ENCODE measurements at places on chromosomes 11 and 22.

DNA sequence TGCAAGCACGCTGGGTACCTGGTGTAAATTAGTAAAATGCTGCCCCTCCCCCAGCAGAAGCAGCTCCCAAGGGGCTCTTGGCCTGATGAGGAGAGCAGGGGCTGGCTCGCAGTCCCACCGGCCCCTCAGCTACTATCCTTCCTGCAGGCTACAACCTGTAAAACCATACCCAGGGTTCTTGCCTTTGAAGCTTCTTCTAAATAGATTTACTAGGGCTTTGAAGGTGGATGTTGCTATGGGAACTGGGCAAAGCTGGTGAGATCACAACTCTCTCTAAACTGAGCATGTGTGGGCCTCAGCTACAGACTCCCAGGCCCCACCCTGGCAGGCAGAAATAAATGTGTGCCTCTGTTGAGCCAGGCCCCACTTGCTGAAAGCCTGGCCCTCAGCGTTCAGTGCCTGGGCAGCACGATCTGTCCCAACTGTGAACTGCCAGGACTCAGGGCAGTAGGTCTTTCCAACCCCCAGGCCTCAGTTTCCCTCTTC is 18.5 kb downstream of the CD5 start:
- peak; percentile 35 for DNase-seq

DNA sequence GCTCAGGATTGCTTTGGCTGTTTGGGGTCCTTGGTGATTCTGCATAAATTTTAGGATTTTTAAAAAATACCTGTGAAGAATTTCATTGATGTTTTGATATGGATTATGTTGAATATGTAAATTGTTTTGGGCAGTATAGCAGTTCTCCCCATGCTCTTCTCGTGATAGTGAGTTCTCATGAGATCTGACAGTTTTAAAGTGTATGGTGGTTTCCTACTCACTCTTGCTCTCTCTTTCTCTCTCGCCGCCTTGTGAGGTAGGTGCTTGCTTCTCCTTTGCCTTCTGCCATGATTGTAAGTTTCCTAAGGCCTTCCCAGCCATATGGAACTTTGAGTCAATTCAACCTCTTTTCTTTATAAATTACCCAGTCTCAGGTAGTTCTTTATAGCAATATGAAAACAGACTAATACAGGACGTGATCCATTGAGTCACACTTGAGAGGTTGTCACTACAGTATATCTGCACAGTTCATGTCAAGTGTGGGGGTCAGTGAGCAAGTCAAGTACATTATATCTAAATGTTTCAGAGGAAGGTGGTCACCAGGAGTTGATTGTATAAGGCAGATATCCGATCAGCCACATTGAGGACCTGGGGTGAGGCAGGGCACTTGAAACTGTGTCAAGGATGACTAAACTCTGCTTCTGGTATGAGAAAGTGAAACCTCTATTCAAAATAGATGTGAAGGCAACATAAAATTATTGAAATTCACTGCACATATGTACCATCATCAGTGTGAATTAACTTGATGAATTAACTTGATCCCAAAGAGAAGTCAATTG is 70.7 kb upstream of the CCDC179 start:
- no peak for DNase-seq

GRCh38 chr11:105469931-105470330 is 139.9 kb upstream of the GRIA4 start:
- DNase-seq: no peak

DNA sequence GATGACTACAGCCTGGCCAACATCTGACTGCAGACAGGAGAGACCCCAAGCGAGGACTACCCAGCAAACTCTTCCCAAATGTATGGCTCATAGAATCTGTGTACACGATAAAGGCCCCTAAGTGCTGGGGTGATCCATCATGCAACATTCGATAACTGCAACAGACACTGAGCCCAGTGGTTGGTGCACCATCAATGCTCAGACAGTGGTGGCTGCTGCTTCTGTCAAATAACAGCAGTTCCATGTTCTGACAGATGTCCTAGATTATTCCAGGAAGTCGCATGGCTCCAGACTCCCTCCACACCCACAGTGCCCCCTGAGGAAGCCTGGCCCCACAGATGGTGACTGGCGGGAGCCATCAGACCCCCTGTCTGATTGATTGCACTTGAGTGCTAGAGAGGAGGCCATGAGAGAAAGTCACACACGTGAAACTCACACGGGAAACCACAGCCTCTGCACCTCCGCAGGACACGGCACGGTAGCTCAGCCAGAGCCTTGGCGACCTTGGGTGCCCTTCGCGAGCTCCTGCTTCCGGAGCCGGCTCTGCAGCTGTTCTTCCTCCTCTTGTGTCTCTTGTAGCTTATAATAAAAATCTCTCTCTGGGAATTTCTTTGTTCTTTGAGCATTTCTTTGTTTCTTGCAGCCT is 1155.9 kb downstream of the TBC1D22A start:
- DNase-seq: no peak

DNA sequence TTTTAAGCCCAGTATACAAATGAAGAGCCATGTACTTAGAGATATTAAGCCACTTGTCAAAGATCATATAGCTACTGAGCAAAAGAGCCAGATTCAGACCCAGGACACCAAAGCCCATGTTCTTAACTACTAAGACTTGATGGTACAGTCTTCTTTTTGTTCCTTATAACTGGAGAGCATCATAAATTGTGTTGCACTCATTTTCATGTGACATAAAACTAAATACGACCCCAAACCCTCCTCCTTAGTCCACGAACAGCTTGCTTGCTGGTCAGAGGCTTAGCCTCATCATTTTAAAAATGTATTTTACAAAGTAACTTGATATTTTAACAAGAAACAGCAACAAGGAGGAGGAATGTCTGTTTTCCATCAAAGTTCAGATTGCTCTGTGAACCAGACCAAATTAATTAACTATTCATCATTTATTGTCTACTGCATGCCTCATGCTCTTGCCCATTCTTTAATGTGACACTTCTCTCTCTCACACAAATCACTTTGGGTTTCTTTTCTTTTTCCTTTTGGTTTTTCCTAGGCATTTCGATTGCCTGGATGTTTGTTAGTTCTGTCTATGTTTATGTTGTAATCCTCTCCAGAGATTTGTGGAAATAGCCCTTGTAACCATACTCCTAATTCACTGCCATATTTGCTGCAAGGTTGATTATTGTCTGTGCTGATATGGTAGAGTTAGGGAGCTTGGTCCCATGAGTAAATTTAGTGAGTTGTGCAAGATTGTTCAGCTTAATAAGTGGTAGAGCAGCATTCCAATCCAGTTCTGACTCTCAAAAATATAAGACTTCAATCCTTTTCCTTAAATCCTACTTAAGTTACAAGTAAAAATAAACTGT is 8.4 kb upstream of the ARHGAP20 start:
- DNase-seq: no peak

GRCh38 chr11:134975866-134976376 is 563.9 kb upstream of the B3GAT1 start:
- no peak for DNase-seq

DNA sequence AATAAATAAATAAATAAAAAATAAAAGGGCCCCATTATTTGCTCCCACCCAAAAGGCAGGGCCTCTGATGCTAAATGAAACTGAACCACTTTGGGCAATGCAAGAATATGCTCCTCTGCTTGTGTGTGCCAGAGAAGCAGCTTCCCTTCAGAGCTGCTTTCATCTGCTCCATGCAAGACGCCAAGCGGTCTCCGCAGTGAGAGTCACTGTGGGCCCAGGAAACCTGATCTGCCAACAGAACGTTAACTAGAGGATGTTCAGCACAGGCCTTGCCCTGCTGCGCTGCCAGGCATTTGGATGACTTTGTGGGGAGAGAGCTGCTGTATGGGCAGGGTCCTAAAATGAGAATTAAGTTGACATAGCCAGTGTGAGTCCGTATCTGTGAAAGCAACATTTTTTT is 43.7 kb upstream of the APOA1 start:
- DNase-seq: no peak

DNA sequence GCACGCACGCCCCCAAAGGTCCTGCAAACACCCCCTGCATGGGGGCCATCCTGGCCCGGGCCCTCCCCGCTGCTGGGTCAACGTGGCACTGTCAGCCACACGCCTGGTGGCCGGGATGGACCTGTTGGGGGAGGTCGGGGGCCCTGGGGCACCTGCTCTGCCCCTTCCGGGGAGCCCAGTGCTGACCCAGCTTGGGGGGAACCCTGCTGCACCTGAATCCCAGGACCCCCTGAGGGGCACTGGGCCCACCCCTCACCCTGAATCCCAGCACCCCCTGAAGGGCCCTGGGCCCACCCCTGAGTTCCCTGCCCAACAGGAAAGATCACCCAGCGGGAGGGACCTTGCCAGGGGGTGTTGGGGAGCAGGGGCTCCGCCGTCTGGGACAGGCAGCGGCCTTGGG is 413 bp upstream of the MUC6 start:
- DNase-seq: no peak

DNA sequence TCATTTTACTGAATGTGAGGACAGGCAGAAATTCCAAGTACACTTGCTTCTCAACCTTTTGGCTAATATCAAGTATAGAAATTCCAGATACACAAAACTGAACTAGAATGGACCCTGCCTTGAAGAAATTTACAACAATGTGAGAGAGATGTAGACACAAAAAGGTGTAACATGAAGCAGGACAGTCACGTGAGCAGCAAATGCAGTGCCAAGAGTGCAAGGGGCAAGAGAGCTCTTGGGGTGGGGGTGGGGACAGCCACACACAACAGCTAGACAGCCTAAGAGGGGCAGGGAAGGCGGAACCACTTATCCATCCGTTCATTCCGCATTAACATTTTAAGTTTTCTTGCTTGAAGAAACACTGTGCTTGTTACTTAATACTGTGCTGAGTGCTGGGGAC is 28.9 kb downstream of the PLEKHA7 start:
- DNase-seq: no peak

- no peak for DNase-seq
Measured at GRCh38 chr11:123480882-123481281, 50.8 kb downstream of the GRAMD1B start.

DNA sequence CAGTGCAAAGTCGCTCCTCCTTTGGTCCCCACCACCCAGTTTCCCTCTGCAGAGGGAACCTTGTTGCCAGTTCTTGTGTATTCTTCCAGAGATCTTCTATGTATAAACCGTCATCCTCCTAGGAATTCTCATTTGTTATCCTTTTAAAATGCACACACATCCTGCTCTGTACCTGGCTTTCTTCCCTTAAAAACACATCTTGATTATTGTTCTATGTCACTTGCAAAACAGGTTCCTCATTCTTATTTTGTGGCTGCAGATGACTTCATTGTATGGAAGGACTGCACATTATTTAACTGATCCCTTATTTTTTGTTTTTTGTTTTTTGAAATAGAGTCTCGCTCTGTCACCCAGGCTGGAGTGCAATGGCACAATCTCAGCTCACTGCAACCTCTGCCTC is 26.6 kb upstream of the SYT7 start:
- no peak for DNase-seq

DNA sequence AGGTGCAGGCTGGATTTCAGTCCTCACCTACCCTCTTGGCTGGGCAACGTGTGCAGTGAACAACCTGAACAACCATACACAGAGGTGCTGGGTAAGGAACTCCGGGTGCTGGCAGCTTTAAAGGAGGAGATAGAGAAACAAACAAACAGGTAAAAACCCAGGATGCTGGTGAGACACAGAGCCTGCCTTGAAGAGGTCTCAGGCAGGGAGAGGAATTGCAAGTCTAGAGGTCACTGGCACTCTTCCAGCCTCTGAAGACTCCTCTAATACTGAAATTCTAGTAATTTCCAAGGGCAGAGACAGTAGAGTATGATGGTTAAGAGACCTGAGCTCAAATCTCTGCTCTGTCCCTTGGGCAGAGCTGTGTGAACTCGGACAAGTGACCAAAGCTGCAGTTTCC is 192.5 kb downstream of the CEP164 start:
- DNase-seq: no peak

- DNase-seq: no peak
Measured at GRCh38 chr11:87628026-87628580, 547.1 kb downstream of the RAB38 start.

DNA sequence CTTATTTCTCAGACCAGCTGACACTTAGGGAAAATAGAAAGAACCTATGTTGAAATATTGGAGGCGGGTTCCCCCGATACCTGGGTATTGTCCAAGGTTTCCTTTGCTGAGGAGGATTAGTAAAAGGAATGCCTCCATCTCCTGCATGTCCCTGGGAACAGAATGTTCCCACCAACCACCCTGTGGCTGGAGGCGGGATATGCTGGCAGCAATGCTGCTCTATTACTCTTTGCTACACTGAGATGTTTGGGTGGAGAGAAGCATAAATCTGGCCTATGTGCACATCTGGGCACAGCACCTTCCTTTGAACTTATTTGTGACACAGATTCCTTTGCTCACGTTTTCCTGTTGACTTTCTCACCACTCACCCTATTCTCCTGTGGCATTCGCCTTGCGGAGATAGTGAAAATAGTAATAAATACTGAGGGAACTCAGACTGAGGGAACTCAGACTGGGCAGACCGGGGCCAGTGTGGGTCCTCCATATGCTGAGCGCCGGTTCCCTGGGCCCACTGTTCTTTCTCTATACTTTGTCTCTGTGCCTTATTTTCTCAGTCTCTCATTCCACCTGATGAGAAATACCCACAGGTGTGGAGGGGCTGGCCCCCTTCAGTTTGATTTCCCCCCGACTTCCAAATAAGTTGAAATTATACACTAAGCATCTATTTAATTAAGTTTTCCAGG is 32.1 kb downstream of the IGLL1 start:
- no peak for DNase-seq

DNA sequence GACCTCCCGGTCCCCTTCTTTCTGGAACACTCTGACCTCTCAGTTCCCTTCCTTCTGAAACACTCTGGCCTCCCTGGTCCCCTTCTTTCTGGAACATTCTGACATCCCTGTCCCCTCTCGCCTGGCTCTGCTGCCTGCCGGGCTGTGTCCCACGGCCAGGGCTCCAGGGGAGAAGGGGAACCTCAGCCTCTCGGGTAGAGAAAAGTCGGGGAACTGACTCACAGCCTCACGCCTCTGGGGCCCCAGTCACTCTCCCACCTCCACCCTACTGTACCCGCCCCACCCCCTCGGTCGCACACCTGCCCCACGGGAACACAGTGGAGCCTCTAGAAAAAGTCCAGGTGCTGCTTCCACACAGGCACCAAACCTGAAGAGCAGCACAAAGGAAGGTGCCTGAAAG is 93.3 kb downstream of the BRD1 start:
- DNase-seq: no peak

DNA sequence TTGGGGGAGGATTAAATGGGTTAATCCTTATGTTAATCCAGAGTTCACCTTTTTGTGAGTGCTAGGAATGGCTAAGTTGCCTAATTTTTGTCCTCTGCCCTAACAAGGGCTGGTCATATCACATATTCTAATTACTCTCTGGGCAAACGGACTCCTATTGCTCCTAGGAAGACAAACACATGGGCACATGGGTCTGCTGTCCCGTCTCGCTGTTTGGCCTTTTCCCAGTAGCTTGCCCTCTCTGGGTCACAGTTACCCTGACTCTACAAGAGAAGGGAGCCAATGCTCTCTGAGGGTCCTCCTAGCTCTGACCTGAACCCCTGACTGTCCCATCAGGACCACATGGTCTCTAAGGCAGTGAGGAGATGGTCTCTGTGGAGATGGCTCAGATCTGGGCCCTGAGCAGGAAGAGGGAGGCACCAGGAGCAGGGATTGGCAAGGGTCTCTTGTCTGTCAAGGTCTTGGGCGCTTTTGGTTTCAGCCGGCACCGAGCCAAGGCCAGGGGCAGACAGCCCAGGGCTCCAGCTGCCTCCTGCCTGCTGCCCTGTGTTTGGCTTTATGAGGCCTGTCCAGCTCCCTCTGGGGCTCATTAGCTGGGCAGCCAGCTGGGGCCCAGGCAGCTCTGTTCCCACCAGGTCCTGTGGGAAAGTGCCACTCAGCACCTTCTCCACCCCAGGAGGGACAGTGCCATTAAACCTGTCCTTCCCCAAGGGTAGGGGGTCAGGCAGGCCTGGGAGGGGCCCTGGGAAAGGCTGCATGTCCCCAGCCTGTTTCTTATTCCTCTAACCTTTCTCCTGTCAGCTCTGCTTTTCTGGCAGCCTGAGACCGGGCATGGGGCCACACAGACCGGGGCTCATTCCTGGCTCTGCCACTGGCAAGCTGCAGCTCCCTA is 559.9 kb downstream of the MN1 start:
- DNase-seq: no peak
